Umbilical cord (tissue), 2 donors: ENCODE measurements at places on chromosomes 7 and 10. TPM values are rescaled to one million over a fixed set of nuclear protein-coding genes. Genes with fewer than 3 reads are reported as not detected.

GRCh38 chr10:97499561-97500296 is 1.0 kb downstream of the UBTD1 start:
- peak; percentile 69 for DNase-seq

Gene CYP2C19
- 6.3 TPM for total RNA-seq

DNA sequence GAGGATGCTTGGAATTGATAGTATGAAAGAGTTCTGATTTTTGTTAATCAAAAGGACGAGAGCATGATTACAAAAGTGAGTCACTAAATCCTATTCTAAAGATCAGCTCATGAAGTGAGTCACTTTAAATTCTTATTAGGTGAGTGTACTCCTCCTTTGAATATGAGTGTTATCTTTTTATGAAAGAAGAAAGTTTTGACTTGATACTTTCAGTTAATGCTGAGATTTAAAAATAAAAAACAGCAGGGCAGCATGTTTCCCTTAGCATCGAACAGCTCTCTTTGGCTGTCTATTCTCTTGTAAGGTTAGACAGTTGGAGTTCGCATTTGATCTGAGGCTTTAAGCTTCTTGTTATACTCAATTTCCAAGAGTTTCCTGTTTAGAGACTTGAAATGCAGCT is 222.0 kb downstream of the TWIST1 start:
- DNase-seq, result peak; percentile 79

GRCh38 chr10:84236807-84237198 is 4.5 kb downstream of the LRIT1 start:
- DNase-seq, result no peak

- DNase-seq, result peak; percentile 73
Observed at GRCh38 chr7:42573881-42574672, 337.1 kb upstream of the GLI3 start.

DNA sequence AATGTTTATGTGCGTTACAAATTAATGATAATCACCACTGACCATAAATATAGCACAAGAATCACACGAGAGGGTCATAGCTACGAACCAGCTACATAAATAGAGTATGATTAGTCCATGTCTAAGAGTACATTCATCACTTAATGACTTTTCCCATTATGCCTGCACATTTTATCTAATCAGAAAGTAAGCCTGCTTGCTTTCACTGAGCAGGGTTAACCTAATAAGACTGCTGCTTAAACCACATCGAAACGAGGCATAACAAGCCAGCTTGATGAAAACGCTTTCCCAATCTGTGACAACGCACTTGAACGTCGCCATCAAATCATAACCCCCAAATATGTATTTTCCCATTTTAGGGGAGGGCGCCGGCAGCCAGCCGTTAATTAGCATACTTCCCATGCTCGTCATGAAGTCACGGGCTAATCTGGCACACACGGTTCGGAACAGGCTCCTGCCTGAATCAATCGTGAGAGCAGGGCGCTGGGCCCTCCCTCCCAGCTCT is 71.5 kb downstream of the EBF3 start:
- no peak for DNase-seq

Gene WNT2
- 23.6 TPM for total RNA-seq

DNA sequence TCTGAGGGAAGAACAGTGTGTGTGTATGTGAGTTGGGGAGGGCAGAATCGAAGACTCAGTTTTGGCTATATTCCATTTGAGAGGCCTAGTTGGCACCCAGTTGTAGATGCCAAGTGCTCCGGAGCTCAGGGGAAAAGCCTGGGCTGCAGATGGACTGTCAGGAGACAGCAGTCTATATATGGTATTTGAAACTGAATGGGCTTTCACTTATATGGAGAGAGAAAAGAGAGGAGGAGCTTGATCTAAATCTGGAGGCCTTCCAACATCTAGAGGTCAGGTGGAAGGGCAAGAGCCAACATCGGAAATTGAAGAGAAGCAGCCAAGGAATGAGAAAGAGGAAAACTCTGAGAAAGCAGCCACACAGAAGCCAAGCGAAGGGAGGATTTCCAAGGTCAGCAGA is 350.8 kb upstream of the BMPER start:
- DNase-seq, result no peak

DNA sequence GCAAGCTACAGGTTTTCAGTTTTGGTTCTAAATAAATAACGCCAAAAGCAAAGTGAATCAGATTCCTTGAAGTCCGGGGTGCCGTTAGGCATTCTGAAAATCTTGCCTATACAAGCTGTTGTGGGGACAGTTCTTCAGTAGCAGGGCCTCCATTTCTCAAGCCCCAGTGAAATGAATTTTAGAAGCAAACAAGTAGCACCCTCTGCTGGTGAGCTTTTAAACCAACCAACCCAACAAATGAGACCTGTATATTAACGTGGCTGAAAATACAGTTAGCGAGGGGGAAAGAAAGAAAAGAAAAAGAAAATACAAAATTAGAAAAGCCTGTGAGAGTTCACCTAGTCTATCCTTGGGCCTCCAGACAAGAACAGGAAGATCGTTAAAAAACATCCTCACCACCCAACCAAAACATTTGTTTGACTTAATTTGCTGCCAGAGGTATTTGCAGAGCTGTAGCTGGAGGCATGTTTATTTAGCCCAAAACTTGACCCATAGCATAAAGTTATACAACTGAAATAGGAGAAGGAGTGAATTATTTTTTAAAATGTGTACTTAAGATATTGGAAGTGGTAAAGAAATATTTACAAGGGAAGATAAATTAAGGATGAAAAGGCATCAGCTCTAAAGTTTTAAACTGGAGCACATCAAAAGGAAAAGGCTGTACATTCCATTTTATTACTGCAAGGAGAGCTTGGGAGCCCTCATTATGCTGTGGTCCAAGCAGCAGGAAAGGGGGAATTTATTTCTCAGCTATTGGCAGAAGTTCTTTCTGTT is 98.9 kb downstream of the DYNC1I1 start:
- DNase-seq, result peak; percentile 50

GRCh38 chr7:45717537-45718235 is 143.5 kb downstream of the ADCY1 start:
- no peak for DNase-seq

DNA sequence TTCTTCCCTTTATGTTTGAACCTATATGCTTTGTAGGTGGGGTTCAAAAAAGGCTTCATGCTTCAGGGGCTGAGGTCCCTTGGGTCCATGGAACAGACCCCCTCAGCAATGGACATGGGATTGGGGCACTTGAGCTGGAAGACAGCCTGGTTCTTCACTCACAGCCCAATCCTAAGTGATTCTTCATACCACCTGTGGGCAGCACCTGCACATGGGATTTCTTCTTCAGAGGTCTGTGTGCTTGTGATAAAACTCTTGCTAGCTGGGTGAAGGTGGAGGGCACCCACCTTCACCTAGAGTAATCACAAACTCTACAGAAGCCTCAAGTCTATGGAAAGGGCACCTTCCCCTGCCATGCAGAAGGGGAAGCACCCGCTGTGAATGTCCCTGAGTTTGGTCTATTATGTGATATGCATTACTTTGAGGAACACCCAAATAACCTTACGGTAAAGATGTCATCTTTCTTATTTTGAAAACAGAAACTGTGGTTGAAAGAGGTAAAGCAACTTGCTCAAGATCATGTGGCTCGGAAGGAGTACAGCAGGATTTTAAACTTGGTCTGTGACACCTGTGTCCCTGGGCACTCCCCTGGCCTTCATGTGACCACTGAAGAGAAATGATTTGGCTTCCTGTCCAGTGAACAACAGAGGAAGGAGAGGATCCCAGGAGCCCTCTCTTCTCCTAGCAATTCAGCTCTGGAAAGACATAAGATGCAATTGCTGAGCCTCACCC is 469.5 kb upstream of the ZMIZ1 start:
- no peak for DNase-seq

DNA sequence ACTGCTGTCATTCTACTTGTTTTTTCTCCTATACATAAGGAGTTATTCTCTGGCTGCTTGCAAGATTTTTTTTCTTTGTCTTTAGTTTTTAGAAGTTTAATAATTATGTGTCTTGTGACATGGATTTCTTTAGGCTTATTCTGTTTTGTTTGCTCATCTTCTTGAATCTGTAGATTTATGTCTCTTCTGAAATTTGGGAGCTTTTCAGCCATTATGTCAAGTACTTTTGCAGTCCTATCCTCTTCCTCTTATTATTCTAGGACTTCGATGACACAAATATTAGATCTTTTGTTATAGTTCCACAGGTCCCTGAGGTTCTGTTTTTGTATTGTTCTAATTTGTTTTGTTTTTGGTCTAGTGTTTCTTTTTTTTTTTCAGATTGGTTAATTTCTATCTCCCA is 13.9 kb upstream of the SGPL1 start:
- no peak for DNase-seq

GRCh38 chr10:89632824-89633223 is 12.2 kb downstream of the PANK1 start:
- DNase-seq, result no peak

Gene PLXDC2
- total RNA-seq, result 25.3 TPM
